ENCODE measurements at places on chromosomes 4 and X.

DNA sequence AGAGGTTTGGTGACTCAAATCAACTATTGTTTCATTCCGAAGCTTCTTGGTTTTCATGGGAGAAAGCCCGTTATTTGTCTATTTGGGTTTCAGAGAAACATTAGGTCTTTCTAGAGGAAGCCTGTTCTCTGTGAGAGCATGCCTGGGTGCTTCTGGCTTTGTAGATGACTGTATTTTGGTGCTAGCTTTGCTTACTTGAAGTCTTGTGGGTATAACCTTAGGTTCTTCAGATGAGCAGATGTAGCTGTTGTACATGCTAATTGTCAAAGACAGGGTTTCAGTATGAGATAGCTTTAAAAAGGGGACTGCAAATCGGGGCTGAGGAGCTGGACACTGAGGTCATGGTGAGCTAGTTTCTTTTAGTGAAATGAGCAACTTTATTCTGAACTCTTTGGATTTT lies 7.9 kb upstream of the STOX2 start:
- no peak for DNase-seq

DNA sequence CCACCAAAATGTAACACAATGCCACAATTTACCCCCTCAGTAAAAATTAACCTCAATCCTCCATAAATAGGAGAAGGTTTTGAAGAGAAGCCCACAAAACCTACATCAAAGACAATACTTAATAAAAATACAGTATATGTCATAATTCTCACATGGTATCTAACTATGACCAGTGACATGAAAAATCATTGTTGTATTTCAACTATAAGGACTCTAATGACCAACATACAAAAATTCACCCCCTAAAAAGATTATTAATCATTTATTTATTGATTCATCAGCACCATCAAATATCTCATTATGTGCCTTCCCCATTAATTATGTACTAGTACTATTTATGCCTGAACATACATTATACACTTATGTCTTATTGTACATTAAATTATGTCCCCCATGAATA lies 77.1 kb upstream of the ZMAT1 start:
- DNase-seq: no peak

DNA sequence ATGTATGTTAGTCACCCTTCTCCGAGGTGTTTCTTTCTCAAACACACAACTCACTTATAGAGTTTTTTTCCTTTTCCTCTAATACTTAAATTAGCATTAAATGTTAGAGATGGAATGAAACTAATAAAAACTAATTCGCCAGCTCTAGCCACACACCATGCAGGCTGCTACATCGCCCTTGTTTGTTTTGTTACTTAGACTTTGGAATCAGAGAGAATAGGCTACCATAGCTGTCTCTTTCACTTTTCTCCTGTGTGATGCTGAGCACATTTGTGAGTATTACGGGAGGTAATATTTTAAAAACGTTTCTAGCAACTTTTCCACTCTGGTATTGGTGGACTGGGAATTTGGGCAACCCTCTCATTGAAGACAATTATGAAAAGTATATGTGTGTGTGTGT lies 43.5 kb downstream of the ESX1 start:
- no peak for DNase-seq

- no peak for DNase-seq
Observed at GRCh38 chrX:48961585-48962091, 4.2 kb upstream of the OTUD5 start.

- peak; percentile 41 for DNase-seq
Observed at GRCh38 chrX:136694431-136695087, 46.6 kb downstream of the CD40LG start.

GRCh38 chr4:77734928-77735327 lies 84.2 kb downstream of the CNOT6L start:
- no peak for DNase-seq

GRCh38 chr4:18321956-18322530 lies 300.5 kb upstream of the LCORL start:
- DNase-seq: no peak

Data from left kidney (tissue), 8 donors.